IPS DF 19.7 (cell line): ENCODE measurements at places on chromosomes 5 and 9.

- no peak for DNase-seq
Measured at GRCh38 chr5:68350176-68350575, 134.6 kb downstream of the PIK3R1 start.

DNA sequence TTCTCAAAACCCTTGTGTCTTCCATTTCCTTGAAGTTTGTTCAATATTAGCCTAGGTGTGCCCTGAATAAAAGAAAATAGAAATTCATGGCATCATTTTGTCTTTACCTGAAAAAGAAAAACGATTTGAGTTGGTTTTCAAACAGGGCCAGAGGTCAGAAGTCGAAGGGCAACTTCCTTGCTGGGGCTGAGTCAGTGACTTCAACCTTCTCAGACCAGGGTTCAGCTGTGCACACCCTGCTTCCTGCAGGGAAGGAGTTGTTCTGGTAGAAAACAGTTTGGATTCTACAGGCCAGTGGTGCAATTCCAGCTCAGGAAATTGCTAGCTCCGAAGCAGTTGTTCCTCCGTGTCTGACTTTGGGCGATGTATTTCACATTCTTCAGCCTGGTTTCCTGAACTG is 132.1 kb upstream of the SLC30A5 start:
- DNase-seq: no peak

- DNase-seq: no peak
Measured at GRCh38 chr5:179795049-179795862, 1.5 kb downstream of the LTC4S start.

DNA sequence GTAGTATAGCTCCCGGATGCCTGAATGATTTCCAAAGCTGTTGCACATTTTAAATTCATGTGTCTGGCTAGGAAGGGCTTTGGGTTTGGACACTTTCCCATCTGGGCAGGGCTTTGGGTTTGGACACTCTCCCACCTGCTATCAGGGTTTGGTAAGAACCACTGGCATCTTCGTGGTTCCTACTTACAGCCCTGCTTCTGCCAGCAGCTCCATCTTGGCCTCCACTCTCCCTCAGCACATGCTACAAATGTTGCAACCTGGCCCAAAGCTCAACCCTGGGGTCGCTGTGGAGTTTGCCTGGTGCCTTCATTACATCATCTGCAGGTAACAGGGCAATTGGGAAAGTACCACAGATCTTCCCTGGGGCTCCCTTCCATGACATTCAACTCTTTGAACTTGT is 3.5 kb downstream of the TMCO6 start:
- no peak for DNase-seq

- no peak for DNase-seq
Measured at GRCh38 chr9:70324963-70325362, 66.2 kb downstream of the SMC5 start.

- no peak for DNase-seq
Measured at GRCh38 chr5:14359069-14360043, 216.2 kb downstream of the TRIO start.

GRCh38 chr9:136626066-136626725 is 36.5 kb upstream of the EGFL7 start:
- DNase-seq: no peak

DNA sequence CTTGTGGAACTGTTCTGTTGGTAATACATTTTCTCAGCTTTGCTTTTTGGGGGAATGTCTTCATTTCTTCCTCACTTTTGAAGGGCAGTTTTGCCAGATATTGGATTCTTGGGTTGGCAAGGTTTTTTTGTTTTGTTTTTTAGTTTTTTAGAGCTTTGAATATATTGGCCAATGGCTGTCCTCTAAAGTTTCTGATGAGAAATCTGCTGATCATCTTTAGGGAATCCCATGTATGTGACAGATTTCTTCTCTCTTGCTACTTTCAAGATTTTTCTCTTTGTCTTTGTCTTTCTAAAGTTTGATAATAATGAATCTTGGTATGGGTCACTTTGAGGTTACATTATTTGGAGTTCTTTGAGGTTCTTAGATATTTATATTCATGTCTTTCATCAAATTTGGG is 227.4 kb downstream of the FBXL7 start:
- no peak for DNase-seq

- DNase-seq: no peak
Measured at GRCh38 chr9:116287721-116288120, 134.1 kb downstream of the PAPPA start.

DNA sequence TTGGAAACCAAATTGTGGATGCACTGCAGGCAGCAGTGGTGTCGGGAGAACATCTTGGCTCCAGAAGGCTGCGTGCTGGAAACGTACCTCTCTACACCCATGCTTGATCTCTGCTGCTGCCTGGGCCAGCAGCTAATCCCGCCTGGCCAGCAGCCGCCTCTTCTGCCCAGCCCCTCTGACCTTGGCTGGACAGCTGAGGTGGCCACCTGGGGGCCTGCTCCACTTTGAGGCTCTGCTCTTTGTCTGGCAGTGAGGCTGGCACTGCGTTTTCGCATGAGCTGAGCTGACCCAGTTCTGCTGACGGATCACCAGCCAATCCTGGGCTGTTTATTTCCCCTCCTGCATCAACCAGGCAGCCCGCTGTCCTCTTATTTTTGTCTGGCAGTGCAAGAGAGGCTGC is 154.9 kb downstream of the TENT4A start:
- DNase-seq: no peak
